SW 1271 (cell line): ENCODE measurements at places on chromosomes 2 and 18.

DNA sequence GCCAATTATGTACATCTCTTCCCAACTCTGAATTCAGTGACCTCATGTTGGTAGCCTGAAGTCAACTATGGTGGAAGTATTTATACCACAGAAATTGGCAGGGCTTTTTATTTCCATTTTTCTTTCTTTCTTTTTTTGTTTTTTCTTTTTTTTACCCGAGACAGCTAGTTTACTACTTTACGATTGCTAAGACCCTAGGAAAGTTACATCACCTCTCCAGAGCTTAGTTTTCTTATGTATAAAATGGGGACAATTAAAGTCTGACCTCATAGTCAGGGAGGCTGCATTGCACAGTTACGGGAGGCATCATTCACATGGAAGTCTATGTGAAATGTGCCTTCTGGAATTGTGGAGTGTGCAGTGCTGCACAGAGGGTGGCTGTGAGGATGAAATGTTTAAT, 194.3 kb downstream of the MTX2 start:
- no peak for DNase-seq

- no peak for DNase-seq
These were observed 219.9 kb downstream of the SH3RF3 start for GRCh38 chr2:109348671-109349502.

- DNase-seq: no peak
These were observed 240.6 kb upstream of the RAB12 start for GRCh38 chr18:8368512-8369217.

GRCh38 chr2:10276481-10277292, 26.0 kb upstream of the HPCAL1 start:
- DNase-seq: no peak

DNA sequence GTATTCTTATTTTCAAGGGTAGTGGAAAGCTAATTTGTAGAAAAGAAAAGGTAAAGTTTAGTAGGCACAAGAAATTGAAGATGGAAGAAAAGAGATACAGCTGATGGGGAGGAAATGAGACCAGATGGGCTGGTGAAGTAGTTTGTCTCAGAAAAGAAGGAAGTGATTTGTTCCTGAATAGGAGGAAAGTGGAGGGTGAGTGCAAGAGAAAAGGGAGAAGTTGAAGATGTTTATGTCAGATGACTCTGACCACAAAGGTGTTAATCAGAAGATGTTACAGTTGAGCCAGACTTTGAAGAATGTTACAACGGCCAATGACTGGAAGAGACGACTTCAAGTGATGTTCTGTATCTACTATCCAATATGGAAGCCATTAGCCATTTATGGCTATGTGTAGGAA, 21.2 kb downstream of the ZSCAN30 start:
- no peak for DNase-seq
